Activated gamma-delta T cell treated with anti-CD3 and anti-CD28 coated beads, Interleukin-2, amount 50 U/mL, for 16 hours (primary cell): ENCODE measurements at places on chromosomes 3 and 15.
A peak's percentile ranks its signal among the peaks of the same experiment; 100 is the strongest.

- DNase-seq = no peak
These were observed 8.3 kb downstream of the SOX14 start for GRCh38 chr3:137772214-137772955.

- DNase-seq = peak; percentile 36
These were observed 23.2 kb downstream of the SPTBN5 start for GRCh38 chr15:41870689-41871081.

DNA sequence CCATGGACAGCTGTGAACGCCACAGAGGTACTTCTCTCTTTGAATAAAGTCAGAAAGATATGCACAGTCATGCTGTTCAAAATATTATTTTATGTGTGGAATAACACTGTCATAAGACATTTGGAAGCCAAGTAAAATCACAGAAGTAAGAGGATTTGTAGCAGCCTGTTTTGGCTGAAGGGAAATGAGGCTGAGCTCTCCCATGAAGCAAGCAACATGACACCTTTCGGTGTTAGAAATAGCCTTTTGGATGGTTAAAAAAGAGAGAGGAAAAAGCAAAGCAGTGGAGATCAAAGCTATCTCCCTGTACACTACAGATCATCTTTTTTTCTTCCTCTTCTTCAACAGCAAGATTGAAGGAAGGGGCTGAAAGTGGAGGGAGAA lies 755.3 kb downstream of the ROBO1 start:
- no peak for DNase-seq

DNA sequence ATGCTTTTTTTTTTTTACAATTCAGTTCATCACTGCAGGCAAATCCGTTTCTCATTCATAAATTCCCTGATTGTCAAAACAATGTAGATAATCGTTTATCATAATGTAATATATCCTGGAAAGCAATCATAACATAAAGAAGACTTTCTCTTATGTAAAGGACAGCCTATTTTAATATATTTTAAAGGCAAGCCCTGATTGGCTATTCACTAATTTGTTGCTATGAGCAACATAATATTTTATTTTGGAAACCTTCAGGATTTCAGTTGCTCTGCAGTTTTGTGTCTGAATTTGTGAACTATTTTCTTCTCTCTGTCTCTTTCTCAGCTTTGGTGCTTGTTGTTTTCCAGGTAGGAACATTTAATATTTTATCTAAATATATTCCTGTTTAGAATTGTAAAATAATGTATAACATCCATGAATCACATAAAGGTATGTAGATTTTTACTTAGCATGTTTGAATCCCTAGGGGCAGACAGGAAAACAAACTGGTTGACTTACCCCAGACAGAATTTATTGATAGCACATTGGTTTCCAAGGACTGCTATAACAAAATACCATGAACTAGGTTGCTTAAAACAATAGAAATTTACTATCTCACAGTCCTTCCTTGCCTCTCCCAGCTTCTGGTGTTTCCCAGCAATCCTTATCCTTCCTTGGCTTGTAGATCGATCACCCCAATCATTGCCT lies 253.5 kb downstream of the CDIN1 start:
- no peak for DNase-seq

GRCh38 chr15:67840749-67841512 lies 1.1 kb upstream of the RNU6-1 start:
- no peak for DNase-seq

GRCh38 chr3:161649900-161650484 lies 153.4 kb downstream of the OTOL1 start:
- DNase-seq = no peak

GRCh38 chr3:40524222-40524567 lies 565 bp upstream of the ZNF621 start:
- no peak for DNase-seq

DNA sequence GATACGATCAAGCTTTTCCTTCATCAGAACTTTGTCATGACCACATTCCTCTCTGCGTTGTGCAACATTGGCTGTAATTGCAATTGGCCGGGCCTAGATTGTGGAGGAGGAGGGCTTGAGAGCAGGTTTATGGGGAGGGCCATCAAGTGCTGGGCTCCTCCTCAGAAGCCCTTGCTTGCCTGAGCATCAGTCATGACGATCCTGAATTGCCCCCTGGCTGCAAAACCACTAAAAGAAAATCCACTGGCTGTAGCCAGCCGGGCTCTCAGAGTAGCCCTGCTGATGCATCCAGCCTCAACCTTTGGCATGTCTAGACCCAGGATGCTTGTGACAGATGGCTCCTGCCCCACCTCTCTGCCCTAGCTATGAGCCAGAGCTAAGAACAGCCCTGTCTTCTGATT lies 13.4 kb upstream of the TRH start:
- no peak for DNase-seq

GRCh38 chr15:31150732-31151231 lies 49.3 kb upstream of the TRPM1 start:
- no peak for DNase-seq

GRCh38 chr3:25027650-25028049 lies 400.4 kb upstream of the RARB start:
- no peak for DNase-seq

DNA sequence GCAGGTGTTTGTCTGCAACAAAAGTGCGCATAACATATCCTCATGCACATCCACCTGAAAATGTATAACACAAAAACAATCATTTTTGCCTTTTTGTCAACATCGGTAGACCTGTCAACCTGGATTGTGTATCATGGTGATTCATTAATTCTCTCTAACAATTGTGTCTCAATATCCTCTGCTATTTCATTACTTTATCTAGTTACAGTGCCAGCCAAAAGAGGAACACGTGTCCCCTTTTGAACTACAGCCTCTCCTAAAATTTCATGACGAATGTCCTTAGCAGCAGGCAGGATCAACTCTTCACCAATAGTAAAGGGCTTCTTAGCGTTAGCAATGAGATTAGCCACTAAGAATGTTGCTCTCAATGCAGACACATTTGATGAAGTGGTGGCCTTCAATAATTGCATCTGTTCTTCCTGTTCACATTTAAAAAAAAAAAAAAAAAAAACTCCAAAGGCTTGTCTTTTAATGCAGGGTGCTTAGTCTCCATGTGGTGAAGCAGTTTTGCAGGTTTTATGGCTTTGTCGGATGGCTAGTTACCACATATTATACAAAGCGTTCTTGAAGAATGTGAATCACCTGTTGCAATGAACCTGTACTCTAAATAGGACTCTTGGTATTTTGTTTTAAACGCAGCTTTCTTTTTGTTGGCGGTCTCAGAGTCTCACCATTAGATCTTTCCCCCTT lies 45.7 kb upstream of the MCTP2 start:
- no peak for DNase-seq

- DNase-seq = no peak
These were observed 284.2 kb upstream of the TPM1 start for GRCh38 chr15:62758126-62758951.

DNA sequence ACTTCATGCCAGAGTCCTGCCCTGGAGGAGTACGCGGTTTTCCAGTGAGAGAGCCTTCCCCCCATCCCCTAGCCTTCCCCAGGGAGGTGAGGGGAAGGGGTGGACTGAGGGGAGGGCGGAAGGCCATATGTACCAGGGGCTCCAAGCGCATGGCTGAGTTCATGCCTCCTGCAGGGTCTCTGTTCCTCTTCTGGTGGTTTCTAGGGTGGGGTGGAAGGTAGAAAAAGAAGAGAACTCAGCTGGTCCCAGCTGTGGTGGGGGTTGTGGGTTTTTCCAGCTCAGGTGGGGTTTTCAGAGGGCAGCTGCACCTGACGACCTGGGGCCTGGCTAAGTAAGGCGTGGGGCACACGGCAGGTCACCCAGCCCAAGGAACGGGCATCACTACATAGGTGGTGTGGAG lies 10.7 kb upstream of the IQSEC1 start:
- DNase-seq = no peak

DNA sequence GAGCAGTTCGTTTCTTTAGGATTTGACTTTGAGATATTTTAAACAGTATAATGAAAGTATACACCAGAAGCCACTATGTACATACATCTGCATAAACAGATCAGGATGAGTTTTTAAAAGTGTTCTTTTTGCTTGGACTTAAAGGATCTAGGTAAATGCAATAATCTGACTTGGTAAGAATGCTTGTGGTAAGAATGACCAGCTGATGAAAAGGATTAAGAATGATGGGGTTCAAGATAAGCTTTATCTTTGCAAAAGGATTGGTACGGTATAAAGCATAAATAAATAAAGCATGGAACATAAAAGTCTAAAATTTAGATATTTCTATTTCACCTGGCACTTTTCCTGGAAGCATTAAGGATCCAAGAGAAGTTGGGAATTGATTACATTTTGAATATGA lies 9.8 kb upstream of the MME start:
- DNase-seq = no peak

DNA sequence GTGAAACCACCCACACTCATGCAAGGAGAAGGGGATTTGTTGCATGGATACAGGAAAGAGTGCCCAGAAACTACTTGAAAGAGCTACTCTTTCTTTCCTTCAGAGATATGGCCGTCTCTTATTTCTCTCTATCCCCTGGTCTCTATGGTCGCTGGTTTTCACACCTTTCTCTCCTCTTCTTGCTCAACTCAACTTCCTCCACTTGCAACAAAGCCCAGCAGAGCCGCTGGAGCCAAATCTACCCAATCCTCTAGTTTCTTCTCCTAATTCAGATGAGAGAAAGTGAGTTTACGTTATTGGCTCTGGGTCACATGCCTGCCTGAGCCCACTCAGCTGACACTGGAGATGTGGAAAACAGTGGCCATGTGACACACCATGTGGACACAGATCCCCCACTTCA lies 215.2 kb downstream of the OSBPL10 start:
- no peak for DNase-seq

- DNase-seq = no peak
These were observed 380.7 kb downstream of the EPHB1 start for GRCh38 chr3:135175728-135176277.

DNA sequence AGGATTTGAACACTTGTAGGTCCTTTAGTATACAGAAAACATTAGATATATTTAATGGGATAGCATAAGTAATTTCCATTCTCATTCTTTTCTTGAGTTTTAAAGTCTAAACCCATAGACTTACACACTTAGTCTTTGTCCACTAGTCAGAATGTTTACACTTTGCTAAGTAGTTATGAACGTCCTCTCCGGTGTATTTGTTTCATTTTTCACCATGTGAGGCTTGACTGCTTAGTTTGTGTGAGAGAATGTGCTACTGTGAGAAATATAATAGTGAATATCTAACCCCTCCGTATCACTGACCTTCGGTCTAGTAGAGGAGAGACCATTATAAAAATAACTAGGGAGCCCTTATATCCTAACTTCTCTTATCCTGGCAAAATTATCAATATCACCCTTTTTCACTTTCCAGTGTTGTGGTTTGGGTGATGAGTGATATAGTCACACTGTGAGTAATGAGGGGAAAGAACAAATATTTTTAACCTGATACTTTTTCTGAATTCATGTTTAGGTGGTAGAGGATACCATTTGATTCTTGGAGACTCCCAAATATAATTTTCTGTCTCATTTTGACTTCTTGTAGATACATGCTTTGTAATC lies 122.4 kb downstream of the UBE2E2 start:
- no peak for DNase-seq

DNA sequence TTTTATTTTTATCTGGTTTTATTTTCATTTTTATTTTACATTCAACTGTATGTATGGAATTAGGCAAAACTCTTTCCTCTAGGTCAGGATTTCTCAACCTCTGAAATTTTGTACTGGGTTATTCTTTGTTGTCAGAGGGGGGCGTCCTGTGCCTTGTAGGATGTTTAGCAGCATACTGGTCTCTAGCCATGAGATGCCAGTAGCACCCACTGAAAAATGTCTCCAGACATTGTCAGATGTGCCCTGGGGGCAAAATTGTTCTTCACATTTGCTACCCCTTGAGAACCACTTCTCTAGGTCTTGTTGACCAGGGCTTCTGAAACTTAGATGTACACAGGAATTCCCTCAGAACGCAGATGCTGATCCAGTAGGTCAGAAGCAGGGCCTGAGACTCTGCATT lies 5.4 kb downstream of the CHRNA5 start:
- no peak for DNase-seq

GRCh38 chr3:105781871-105782270 lies 86.9 kb downstream of the CBLB start:
- no peak for DNase-seq

- peak; percentile 2 for DNase-seq
These were observed 739 bp downstream of the SNRPN start for GRCh38 chr15:24955531-24955921.

GRCh38 chr15:61115241-61115640 lies 113.9 kb downstream of the RORA start:
- no peak for DNase-seq

DNA sequence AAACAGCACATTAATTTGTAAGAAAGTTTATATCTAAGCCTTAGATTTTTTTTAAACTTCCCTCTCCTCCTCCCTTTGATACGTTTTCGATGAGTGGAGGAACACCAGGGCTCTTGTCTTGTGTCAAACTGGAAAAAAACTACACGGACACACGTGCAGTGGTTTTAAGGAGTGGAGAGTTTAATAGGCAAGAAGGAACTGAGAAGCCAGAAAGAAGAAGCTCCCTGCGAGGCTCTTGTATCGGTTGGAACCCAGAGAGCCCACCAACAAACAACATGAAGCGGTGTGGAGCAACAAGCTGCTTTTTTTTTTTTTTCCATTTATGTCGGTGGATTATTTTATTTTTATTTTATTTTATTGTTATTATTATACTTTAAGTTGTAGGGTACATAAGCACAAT lies 18.6 kb downstream of the NDUFB4 start:
- DNase-seq = no peak

DNA sequence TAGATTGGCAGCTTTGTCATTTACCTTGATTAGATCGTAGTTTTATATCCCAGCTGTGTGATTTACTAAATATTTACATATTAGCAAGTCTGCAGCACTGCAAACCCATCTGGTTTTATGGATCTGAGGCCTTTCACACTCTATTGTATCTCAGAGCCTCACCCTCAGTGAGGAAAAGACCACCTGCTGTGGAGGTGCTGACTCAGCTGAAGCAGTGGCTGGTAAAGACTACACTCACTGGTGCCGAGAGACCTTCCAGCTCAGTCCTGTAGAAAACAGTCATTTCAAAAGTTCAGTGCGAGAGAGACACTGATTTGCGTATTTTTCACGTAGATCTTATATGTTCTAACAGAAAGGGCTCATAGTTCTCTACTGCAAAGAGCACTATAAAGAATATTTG lies 307.8 kb upstream of the TPM1 start:
- no peak for DNase-seq

DNA sequence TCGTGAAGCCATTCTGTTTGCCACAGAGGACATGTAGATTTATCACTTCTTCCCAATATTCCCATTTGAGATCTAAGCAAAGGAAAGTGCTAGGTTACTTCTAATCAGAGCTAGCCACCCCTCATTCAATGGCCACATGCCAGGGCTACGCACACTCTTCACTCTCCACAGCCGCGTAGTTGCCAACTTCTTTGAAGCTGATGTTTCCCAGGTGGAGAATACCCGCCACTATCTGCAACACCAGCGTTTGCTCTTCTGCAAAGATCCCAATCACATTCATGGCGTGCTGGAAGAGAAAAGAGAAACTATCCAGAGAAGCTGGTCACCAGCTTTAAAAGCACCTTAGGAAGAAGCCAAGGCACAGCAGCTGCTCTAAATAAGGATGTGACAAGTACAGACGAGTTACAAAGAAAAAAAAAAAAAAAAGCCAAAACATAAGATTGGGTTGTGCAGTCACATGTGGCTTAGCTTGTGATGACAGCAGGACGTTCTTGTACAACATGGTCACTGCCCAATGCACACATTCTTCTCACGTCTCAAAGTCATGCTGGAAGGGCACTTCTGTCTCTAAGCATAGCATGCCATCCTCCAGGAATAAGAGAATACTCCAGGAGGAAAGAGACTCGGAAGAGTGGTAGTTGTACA lies 16.4 kb downstream of the LDHAL6B start:
- DNase-seq = no peak
